Small intestine (tissue), 16 donors: ENCODE measurements at places on chromosomes 16 and 17. TPM values are rescaled to one million over a fixed set of nuclear protein-coding genes. Genes with fewer than 3 reads are reported as not detected.

GRCh38 chr16:86117756-86118155 lies 218.8 kb downstream of the IRF8 start:
- DNase-seq = no peak

DNA sequence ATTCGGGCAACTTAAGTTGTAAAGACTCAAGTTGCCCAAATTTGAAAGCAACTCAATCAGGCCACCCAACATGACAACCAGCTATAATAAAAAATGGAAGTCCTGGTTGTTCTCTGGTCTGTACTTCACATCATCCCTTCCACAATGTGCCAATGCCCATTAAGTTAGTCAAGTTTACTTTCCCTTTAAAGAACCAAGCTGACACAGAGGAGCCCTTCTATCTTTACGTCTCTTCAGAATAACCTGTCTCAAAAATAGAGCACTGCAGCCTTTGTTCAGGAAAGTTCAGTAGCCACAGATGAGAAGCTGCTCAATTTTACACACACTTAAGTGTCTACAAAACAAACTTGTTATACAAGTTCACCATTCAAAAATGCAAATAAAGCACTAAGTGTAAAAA lies 75.1 kb upstream of the C17orf78 start:
- no peak for DNase-seq

CNGB1 gene
- not detected for polyA plus RNA-seq

GRCh38 chr17:75044716-75045115 lies 2.1 kb downstream of the ATP5PD start:
- DNase-seq = no peak

KRTAP4-9 gene
- not detected for polyA plus RNA-seq

DNA sequence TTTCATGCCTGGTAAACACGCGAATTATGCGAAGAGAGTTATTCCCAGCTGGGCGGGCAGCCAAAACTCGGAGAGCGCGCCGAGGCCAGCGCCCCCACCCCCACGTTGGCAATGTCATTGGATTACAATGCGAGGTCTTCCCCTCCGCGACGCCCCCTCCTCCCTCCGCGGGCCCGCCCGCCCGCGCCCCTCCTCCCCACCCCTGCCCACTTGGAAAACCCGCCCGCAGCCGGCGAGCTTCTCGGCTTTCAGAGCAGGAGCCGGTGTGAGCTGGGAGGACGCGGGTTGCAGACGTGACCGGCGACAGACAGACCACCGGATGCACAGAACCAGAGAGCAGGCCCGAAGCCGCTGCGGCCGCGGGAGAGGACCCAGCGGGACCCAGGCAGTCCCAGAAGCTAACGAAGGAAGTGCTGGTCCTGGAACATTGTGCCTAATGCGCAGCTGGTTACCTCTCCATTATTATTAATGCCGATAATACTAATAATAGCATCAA lies 4.0 kb downstream of the NOG start:
- DNase-seq = no peak

GRCh38 chr17:41992576-41992975 lies 24.7 kb downstream of the DNAJC7 start:
- DNase-seq = no peak

DNA sequence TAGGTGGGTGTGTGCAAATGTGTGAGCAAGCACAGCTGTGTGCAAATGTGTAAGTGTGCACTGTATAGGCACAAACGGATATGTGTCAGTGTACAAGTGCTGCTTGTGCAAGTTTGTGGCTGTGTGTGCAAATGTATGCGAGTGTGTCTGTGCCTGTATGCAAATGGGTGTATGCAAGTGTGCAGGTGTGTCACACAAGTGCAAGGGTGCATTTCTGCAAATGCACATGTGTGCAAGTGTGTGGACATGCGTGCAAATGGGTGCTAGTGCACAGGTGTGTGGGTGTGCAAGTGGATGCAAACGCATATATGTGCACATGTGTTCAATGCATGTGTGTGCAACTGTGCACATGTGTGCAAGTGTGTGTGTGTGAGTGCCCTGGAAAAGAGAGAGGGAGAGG lies 76.5 kb upstream of the TNRC6C start:
- no peak for DNase-seq

HCRT gene
- polyA plus RNA-seq = not detected

TTLL6 gene
- 1.6 TPM for polyA plus RNA-seq

- DNase-seq = peak; percentile 91
Observed at GRCh38 chr16:30183233-30184095, at the start of gene CORO1A. Gene CORO1A (plus strand): TSS chr16:30183602. CDS start chr16:30185210, 1,608 bp downstream.

DNA sequence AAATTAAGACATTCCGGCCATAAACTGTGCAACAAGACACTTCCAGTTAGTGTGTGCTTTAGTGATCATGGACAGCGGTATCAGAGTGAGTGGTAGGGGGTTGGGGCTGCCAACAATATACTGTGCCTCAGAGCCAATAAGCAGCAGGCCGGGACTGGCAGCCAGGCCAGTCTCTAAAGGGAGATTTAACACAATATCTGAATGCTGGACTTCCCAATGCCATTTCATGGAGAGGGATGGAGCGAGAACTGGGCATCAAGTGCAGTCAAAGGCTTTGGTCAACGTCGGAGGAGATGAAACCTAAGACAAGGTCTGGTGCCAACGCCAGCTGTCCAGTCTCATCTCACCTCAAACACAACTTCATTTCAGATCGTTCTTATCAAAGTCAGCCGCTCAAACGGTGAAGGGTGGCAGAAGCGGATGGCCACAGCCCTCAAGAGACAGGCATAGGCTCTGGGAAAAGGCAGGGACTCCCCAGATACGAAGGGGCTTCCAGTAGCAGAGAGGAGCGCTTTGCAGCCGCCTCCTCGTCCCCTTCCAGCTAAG lies 935 bp downstream of the USP32 start:
- peak; percentile 33 for DNase-seq

GRCh38 chr17:81927653-81928543 lies at the start of gene MAFG:
Gene MAFG (minus strand): TSS chr17:81927735. CDS start chr17:81923185, 4,550 bp downstream.
- DNase-seq = peak; percentile 93

DNA sequence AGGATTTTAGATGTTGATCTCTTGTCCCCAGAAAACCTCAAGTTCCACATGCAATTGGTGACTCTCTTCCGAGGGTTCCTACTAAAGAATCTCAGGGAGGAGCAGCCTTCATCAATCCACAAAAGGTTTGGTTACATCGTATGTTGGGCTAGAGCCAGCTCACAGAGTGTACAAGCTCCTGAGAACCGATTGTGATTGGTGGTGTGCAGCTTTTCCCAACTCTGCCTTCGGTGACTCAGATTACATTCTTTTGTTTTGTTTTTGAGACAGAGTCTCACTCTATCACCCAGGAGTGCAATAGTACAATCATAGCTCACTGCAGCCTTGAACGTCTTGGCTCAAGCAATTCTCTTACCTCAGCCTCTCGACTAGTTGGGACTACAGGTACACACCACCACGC lies 172.4 kb downstream of the PMP22 start:
- no peak for DNase-seq

SCN4A gene
- polyA plus RNA-seq = 0.38 TPM

GRCh38 chr17:45284176-45285140 lies 22.6 kb upstream of the SPATA32 start:
- DNase-seq = no peak

DNA sequence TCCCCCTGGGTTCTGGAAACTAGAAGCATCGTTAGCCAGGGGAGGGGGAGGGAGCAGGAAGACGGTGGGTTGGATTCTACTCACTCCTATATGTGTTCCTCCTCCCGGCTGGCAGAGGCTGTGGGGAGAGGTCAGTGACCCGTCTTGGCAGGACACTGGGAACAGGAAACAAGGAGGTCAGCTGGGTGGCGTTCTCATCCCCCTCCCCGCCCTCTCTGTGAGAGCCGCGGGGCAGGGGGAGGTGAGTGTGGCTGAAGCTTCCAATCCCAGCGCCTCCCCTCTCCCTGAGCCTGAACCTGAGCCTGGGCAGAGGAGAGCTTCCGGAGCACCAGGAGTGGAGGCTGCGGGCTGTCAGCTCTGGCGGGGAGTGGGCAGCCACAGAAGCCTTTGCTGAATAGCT lies 12.5 kb downstream of the GPRC5C start:
- no peak for DNase-seq

SEC14L5 gene
- polyA plus RNA-seq = 0.35 TPM

DNA sequence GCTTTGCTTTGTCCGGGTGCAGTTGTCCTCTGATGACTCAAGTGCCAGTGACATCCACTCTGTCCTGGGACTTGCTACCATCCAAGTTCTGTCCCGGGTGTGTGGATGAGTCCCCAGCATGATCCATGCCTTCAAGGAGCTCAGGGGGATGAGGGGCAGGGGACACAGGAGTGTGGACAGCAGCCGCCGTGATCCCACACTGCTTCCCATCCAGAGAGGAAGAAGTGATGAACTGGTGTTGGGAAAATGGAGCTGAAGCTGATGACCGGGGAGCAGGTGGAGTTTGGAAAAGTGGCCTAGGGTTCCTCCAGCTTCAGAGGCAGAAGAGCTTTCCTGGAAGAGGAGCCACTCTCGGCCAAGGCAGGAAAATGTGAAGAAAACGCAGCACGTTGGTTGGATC lies 249.6 kb upstream of the TNRC6C start:
- DNase-seq = no peak

- DNase-seq = peak; percentile 48
Observed at GRCh38 chr17:12180644-12181261, 160.1 kb downstream of the MAP2K4 start.

DNA sequence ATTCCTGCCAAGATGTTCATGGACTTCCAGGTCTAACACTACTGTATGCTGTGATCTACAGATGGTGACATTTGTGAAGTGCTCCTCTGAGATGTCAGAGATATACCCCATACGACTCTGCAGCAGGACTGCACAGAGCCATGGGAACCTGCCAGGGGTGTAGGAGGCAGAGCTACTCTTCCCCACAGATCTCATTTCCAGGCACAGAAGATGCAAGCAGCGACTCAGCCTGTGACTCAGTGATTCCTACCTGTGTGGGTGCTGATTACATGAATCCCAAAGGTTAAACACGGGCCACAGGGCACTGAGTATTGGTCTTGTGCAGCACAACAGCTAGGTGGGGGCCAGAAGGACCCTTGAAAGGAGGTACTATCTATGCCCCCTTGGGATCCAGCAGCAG lies 137.0 kb upstream of the SOX9 start:
- DNase-seq = no peak

GRCh38 chr16:81521141-81521626 lies 76.6 kb downstream of the CMIP start:
- no peak for DNase-seq

- DNase-seq = no peak
Observed at GRCh38 chr17:8580952-8581658, 49.4 kb downstream of the MYH10 start.

DNA sequence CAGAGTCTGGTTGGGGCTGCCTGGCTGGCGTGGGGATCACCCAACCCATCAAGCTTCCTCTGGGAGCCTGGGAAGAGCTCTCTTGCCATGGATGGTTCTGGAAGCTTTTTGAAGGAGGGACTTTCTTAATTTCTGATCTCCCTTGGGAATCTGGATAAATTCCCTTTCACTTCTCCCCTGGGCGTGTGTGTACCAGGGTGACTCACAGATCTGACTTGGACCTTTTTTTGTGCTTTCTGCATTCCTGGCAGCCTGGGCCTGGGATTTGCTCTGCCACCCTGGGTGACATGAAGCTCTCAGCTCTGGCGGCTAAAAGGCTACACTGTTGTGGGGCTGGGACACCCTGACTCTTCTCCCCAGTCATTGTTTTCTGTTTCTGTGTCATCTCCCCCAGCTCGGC lies 70.1 kb downstream of the ABCC1 start:
- no peak for DNase-seq

DNA sequence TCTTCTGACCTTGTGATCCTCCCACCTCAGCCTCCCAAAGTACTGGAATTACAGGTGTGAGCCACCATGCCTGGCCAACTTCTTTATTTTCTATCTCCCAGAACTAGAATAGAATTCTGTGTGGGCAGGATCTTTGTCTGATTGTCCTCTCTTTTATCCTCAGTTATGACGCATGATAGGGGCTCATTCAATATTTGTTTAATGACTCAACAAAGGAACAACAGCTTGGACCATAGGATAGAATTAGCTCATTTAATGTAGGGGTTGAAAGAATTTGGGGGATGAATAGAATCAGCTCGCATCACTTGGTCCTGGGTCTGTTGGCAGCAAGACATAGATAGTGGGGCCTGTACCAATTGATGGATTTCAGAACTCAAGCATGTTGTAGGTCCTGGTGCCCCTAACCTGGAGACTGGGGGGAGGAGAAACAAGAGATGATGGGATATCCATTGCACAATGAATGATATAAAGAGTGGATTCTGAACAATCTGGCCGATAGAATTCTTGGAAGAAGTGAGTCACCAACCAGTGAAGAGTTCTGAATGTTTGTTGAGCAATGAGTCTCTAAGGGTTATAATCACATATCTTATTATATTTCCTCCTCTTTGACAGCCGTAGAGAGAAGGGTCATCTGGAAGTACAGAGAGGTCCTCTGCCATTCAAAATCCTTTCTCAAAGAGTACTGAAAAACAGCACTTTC lies 250.2 kb downstream of the HS3ST4 start:
- DNase-seq = no peak

TPSG1 gene
- 9.2 TPM for polyA plus RNA-seq

DNA sequence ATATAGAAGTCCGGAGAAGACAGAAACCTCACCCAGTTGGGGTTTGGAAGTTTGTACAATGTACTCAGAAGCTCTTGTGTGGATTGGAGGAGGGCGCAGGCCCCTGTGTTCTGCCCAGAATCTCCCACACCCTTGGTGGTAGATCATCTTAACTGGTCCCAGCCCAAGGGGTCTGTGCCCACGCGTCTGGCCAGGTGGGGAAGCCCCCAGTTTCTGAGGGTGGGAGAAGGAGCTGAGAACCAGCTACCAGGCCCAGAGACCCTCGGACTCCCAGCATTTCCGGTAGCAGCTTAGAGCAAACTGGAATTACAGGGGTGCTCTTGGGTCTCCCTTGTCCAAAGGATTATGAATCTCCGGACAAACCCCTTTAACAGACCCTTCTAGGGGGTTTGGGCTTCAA lies 2.3 kb upstream of the PPP1R9B start:
- no peak for DNase-seq

DNA sequence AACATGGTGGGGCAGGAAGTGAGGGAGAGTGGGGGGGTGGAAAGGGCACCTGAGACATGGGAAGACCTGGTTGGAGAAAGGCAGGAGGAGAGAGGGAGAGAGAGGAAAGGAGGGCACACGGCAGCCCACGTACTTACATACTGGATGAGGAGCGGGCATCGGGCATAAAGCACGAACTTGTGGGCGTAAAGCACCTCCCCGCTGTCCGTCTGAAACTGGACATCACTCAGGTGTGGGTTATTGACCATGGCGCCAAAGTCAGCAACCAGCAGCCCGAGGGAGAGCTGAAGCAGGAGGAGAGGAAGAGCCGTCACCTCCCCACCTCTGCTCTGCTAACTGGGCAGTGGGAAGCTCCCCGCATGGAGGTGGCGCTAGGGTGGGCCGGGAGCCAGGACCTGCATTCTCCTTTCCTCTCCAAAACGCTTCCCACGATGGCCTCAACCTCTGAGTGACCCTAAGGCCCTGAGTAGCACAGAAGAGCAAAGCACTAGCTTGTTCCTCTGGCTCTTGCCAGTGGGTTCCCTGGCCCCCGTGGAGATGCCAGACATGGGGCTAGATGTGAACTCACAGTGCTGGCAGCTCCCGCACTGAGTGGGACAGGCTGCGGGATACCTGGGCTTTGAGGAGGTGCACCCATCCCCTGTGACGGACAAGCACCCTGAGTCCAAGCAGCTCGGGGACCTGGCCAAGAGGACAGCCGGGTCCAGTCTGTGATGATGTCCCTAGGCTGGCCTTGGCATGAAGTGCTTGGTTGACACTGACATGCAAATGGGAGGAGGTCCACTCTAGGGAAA lies 16.9 kb downstream of the SLX4 start:
- no peak for DNase-seq

GRCh38 chr16:52976539-52977167 lies 76.0 kb downstream of the CHD9NB start:
- peak; percentile 31 for DNase-seq

MRPL28 gene
- polyA plus RNA-seq = 98.9 TPM

CX3CL1 gene
- polyA plus RNA-seq = 18.6 TPM

GRCh38 chr17:7439462-7440112 lies at the start of gene FGF11:
Gene FGF11 (plus strand): TSS chr17:7439512. CDS start chr17:7439621, 109 bp downstream.
- peak; percentile 50 for DNase-seq
